Stimulated activated naive CD4-positive, alpha-beta T cell (primary cell): ENCODE measurements at places on chromosomes 11 and 22.

DNA sequence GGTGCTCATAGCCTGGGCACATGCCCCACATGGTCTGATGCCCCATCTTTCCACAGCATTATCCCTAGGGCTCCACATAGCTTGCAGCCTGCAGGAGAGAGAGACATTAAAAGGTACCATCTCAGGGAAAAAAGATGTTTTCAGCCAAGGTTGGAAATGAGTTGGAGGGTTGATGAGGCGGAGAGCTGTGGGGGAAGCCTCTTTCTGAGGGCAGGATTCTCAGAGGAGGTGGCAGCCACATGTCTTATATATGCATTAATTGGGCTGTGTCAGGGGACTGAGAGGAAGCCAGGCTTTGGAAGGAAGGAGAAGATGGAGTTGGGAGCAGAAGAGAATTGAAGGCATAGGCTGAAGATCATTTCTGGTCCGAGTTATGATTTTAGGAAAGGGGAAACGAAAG lies 57.8 kb downstream of the CEP164 start:
- no peak for DNase-seq

DNA sequence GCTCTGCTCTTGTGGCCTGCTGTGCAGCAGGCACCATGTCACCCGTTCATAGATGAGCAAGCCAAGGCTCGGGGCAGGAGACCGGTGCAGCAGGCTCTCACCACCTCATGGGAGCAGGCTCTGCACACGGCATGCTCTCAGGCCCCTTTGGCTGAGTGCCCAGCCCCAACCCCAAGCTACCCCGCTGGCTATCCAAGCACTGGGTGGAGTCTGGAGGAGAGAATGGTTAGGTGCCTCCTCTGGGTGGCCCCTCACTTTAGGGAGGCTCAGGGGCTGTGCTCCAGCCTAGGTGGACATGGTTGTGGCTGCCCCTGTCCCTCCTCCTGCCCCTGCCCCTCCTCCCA lies 199.9 kb downstream of the IGLL1 start:
- no peak for DNase-seq

GRCh38 chr11:129596351-129596750 lies 219.3 kb upstream of the TMEM45B start:
- DNase-seq, result no peak

DNA sequence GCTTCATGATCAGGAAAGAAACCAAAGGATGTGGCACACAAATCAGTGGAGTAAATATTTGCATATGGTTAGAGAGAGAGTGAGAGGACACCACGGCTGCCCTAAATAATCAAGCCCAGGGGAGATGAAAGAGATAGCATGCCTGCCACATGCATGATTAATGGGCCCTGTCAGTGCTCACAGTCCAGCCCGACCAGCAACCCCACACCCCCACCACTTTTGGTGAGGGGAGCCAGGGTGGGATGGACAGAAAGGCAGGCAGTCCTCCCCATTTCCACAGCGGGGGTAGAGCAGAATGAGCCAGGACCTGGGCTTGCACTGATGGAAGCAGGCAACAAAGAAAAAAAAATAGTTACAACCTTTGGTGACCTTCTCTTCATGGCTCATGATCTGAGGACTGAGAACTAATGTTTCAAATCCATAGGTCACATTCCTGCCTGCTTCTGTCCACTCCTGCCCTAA lies 545.0 kb downstream of the ETS1 start:
- DNase-seq, result peak; percentile 23

- no peak for DNase-seq
Measured at GRCh38 chr11:105148241-105148640, 8.7 kb upstream of the CARD18 start.

GRCh38 chr22:44683237-44683636 lies 18.8 kb upstream of the PRR5 start:
- DNase-seq, result no peak

DNA sequence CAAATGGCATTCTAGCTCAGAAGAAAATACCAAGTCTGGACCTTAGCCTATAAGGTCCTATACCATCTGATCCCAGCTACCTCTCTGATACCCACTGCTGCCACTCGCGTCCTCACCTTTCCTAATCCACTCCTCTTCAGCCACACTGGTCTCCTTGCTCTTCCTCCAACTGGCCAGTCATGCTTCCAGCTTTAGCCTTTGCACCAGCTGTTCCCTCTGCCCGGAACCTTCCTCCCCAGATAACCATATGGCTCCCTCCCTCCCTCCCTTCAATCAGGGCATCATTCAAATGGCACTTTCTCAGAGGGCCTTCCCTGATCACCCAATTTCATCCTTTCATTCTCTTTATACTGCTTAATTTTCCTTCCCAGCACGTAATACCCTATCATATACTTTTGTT lies 67.9 kb downstream of the KCNC1 start:
- DNase-seq, result no peak

DNA sequence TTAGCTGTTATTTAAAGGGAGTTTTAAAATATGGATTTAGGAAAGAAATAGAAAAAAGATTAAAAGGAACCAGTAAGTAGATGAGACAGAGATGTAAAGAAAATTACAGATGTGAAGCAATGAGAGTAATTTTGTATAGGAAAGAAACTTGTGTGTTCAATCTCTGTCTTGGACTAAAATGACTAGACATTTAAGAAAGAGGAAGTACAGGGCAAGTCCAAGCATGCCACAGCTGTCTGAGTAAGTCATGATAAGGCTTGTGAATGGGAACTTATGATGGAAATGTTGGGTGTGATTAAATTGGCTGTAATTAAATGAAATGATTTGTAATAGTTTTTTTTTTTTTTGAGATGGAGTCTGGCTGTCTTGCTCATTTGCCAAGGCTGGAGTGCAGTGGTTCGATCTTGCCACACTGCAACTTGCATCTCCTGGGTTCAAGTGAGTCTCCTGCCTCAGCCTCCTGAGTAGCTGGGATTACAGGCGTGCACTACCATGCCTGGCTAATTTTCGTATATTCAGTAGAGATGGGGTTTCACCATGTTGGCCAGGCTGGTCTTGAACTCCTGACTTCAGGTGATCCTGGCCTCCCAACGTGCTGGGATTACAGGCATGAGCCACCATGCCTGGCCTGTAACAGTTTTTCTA lies 5.9 kb upstream of the ACY3 start:
- no peak for DNase-seq

DNA sequence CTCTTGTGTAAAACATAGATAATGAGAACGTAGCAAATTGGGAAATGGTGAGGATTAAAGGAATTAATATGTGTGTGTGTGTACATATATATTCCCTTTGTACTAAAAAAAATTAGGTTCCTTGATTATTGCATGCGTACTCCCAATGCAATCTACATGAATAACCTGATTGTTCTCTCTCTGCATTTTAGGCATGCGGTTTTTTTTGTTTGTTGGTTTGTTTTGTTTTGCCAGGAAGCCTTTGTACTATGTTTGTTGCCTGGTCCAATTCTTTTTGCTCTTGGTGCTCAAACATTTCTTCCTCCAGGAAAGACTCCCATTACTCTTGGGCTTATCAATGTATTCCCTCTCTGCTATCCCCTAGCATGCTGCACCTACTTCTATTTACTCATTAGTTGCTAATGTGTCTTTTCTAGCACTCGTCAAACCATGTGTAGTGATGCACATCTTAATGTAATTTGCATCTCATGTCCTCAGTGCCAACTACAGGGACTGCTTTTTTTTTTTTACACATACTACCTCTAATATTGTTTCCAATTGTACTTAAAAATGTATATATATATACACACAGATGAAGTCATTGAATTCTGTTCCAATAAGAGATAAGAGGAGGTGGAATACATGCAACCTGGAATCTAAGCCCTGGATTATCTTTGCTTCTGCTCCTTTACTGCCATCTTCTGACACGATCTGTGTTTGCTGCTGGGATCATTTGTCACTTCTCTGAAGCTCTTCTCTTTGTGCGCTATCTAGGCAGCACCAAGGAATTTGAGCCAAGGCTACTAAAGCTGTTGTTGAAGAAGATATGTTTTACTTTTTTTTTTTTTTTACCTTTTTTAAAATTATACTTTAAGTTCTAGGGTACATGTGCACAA lies 197.2 kb upstream of the ANO3 start:
- no peak for DNase-seq

- DNase-seq, result no peak
Measured at GRCh38 chr11:128497061-128497775, 90.1 kb downstream of the ETS1 start.

DNA sequence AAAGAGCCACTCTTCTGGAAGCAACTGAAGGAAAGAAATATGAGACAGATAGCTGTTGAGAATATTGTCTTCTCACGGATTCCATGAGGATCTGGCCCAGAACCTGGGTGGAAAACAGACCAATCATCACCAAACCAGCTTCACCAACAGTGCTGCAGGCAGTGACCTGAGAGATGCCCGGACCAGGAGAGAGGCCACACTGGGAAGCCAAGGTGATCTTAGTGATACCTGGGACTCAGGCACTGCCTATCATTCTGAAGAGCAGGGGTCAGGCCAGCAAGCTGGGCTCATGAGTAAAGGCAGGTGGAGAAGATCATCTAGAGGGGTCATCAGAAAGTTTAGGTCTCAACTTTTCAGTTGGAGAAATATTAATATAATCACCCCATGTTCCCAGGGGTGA lies 595.8 kb upstream of the CADM1 start:
- no peak for DNase-seq

DNA sequence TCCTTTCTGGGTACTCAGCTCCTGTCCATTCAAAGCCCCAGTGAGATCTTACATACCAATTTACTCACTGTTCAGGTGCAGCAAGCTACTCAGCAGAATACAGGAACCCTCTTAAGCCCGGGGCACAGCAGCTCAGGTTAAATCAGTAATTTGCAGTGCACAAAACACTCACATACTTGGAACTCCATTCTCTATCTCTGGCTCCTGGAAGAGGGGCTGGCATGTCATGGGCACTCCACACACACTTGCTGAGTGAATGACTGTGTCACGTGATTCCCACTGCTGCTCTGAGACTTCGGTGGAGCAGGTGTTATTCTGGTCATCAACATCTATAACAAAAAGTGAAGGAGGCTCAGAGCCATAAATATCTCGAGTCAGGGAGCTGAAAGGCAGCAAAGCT lies 157.3 kb upstream of the BDNF start:
- DNase-seq, result no peak

DNA sequence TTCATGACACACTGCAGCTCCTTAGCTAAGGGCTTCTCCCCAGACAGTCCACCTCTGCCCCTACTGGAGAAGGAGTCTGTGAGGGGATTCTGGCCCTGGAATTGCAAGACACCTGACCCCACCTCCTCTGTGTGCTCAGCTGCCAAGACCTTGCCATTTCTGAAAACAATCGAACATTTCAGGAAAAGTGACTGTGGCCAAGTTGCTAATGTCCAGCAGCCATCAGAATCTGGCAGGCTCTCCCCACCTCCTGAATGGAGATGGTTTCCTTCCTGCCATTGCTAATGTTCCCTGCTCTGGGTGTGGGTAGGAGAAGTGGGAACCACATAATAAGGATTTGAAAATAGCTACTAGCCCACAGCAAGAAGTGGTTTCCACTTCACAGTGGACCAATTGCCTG lies 127.2 kb upstream of the ALX4 start:
- no peak for DNase-seq

GRCh38 chr11:30422447-30423278 lies 99.8 kb downstream of the ARL14EP start:
- DNase-seq, result no peak

GRCh38 chr11:82450996-82451395 lies 282.7 kb downstream of the FAM181B start:
- DNase-seq, result no peak

GRCh38 chr11:92826136-92826535 lies 143.3 kb upstream of the MTNR1B start:
- DNase-seq, result no peak

DNA sequence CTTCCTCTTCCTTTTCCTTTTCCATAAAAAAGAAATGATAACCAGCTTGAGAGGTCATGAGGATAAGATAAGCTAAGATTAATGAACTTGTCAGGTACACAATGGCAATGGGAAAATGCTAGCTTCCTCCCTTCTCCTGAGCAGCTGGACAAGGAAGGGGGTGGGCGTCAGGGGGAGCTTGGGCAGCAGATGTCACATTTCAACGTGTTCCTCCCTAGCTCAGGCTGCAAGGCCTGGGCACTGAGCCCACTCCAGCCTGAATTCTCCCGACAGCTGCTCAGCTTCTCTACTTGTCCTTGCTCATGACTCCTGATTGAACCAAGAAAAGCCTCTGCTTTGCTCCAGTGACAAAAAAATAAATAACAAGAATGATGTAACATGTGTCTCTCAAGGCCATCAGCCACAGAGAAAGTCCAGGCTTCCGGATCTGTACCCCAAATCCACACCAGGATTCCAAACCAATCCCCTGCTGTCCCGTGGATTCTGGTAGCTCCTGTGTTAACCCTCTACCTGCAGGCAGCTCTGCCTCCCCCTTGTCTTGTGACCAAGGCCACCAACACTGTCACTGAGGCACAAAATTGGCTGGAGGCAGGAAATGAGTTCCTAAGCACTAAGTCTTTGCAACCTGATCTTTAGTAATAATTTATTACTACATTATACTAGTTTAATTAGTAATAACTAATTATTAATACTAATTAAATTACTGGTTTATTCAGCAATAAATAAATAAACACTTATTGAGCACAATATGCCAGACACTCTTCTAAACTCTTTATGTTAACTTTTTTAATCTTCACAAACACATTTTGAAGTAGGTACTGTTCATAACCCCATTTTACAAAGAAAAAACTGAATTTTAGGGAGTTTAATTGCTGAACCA lies 146.5 kb downstream of the CCDC34 start:
- no peak for DNase-seq

- peak; percentile 28 for DNase-seq
Measured at GRCh38 chr11:116732271-116733042, 40.3 kb downstream of the BUD13 start.

DNA sequence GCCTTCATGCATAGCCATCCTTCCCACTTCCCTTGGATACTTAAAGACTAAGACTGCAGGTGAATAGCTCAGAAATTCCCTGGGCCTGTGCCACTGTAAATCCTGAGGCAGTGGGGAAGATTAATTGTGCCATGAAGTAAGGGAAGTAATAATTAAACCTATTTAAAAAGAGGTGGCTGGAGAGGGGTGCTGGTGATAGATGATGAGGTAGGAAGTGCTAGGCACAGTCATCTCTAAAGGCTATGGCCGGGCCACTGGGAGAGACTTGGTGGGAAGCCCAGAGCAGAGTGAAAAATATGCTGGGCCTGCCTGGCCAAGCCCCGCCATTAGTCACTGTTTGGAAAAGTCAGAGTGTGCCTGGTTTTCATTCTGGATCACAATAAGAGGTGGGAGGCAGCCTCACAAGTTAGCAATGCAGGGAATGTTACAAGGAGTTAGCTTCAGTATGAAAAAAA lies 197.2 kb upstream of the PITPNB start:
- no peak for DNase-seq

- DNase-seq, result no peak
Measured at GRCh38 chr22:24201681-24202614, 20.7 kb downstream of the SUSD2 start.

GRCh38 chr11:57316017-57316416 lies 8.7 kb downstream of the TNKS1BP1 start:
- DNase-seq, result no peak
